D721Med (cell line): ENCODE measurements at places on chromosomes 12 and 14.

- no peak for DNase-seq
These were observed 26.3 kb downstream of the PAPLN start for GRCh38 chr14:73263606-73264005.

DNA sequence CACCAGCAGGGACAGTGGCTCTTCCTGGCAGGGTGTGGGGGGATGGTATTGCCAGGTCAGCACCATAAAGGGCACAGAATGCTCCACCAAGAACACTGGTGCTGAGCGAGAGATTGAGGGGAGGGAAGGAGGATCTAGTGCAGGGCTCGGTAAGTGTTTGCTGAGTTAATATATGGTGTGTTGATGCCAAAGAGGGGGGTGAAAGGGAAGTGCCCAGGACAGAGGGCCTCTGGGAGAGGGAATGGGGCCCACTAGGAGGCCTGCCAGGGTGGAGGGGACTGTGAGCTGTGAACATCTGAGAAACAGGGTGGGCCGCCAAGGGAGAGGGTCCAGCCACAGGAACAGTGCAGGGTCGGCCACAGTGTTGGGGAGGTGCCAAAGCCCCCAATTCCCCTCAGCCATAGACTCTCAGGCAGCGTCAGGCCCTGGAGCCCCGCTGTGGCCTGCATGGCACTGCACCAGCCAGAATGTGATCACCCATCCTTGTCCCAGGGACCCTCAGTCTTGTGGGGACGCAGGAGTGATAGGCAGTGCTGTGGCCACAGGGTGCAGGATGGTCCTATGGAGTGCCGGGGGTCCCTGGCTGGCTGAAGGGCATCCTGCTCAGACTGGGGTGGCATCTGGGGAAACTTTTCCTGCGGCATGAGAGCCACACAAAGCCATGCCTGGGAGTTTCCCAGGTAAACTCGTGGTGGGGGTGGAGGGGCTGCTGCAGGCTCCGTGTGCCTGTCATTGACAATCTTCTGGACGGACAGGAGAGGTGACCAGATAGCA, 11.9 kb downstream of the RIN3 start:
- no peak for DNase-seq

- DNase-seq, result no peak
These were observed 1107.4 kb upstream of the SEL1L start for GRCh38 chr14:82641050-82641540.

- DNase-seq, result no peak
These were observed 6.3 kb downstream of the TBPL2 start for GRCh38 chr14:55433880-55434804.

GRCh38 chr14:65482757-65483438, 70.4 kb downstream of the FUT8 start:
- no peak for DNase-seq

DNA sequence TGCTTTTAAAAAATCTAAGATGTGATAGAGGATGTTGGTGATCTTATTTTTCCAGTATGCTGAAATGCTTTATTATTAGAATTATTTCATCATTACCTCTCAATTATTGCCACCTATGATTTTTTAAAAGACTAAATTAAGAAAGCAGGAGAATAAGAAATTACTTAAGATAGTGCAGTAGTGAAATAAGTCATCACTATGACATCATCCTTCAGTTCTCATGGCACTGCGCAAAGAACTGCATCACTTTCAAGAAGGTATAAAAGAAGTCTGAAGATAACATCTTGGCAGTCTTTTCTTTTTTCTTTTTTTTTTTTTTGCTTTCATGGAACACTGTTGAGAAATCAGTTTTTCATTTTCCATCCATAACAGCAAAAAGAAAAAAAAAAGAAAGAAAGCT, 24.4 kb downstream of the NT5DC3 start:
- DNase-seq, result no peak

- no peak for DNase-seq
These were observed 464.6 kb downstream of the PCNX1 start for GRCh38 chr14:71371711-71372396.

DNA sequence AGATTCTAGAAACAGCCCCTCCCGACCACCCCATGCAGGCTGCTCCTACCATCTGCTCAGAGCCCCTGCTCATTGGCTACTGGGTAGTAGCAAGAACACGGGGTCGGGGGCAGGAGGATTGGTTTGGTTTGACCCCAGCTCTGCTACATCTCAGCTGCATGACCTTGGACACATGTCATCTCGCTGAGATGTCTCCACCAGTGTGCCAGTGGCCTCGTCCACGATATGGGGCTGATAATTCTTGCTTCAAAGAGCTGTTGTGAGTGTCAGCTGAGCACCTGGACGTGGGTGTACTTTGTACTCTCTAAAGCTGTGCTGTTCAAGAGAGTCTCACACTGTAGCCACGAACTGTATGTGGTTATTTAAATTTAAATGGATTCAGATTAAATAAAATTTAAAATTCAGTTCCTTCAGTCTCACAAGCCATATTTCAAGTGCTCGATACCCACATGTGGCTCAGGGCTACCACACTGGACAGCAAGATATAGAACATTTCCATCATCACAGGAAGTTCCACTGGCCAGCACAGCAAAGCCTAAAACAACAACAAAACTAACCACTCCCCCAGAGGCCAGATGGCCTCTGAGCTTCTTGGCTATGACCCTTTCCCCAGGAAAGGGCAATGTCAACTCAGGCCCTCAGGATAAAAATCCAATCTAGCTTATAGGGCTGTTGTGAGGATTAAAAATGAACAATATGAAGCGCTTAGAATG, 18.6 kb downstream of the LTBP2 start:
- DNase-seq, result no peak

DNA sequence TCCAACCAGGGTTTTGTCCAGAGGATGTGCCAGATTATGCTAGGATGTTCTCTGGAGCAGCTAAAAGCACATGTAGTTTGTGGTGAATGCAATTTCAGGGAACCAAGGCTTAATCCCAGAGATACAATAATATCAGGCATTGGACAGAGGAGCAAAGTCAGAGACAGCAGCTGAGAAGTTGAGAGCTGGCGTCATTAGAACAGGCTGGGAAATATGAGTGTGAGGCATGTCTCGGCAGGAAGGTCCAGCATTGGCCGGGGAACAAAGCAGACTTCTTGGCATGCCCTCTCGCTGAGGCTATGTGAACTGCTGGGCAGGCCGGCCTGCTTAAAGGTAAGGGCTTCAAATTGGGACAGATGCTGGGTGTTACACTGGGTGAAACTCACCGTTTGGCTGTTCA, 125.4 kb downstream of the CAND1 start:
- DNase-seq, result no peak

- DNase-seq, result no peak
These were observed 413 bp upstream of the TUBA1C start for GRCh38 chr12:49264466-49264872.

GRCh38 chr12:89247541-89247942, 104.8 kb downstream of the DUSP6 start:
- DNase-seq, result no peak

DNA sequence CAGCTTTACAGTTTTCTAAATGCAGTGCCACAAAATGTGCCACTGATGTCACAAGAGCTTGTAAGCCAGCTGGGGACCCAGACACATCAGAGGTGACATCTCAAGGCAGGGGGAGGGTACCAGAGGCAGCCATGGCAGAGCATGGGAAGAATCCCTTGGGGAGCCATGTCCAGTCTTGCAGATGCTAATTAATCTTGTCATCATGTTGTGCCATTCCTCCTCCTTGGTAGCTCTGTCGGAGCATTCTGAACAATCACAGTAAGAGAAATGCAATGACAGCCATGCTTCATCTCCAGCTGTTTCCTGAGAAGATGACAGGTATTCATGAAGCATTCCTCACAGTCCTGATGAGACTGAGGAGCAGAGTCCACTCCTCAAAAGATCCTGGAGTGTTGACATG, 287.9 kb downstream of the RPAP3 start:
- DNase-seq, result no peak

- DNase-seq, result no peak
These were observed 651.5 kb downstream of the FSCB start for GRCh38 chr14:43855556-43855955.

DNA sequence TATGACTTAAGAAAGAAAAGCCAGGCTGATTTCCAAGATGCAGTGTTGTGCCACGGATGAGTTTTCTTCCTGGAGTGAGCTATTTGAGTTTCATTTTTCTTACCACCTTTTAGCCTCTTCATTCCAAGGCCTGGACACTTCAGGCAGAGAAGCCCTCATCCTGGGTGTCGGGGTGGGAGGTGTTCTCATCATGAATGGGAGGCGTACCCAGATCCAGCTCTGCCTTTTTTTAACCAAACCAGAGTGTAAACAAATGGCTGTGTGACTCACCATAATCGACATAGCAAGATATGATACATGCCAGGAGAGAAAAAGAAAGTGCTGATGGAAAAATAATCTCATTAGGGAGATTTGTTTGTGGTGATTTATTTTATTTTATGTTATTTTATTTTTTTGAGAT, 79.9 kb downstream of the ARF6 start:
- DNase-seq, result no peak

DNA sequence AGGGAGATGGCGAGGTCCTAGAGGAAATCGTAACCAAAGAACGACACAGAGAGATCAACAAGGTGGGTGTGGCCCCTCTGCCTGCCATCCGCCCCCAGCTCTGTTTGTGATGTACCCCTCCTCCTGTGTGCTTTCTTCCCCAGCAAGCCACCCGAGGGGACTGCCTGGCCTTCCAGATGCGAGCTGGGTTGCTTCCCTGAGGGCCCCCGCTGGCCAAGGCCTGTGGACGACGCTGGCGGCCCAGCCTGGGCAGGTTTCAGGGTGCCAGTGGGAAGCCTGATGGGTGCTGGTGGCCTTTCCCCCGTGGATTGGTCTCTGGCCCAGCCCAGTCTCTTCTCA, 2.0 kb downstream of the ARL6IP4 start:
- no peak for DNase-seq

DNA sequence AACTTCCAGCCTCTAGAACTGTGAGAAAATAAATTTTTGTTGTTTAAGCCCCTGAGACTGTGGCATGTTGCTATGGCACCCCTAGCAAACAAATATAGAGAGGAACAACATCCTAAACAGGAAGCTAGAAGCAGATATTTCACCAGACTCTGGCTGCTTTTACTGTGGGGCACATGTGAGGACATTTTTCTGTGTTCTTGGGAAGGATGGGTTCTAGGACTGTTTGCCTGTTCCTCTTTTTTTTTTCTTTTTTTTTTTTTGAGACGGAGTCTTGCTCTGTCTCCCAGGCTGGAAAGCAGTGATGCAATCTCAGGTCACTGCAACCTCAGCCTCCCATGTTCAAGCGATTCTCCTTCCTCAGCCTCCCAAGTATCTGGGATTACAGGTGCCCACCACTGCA, 4.2 kb upstream of the HRK start:
- no peak for DNase-seq

GRCh38 chr12:97560350-97560749, 97.7 kb downstream of the RMST start:
- DNase-seq, result no peak

DNA sequence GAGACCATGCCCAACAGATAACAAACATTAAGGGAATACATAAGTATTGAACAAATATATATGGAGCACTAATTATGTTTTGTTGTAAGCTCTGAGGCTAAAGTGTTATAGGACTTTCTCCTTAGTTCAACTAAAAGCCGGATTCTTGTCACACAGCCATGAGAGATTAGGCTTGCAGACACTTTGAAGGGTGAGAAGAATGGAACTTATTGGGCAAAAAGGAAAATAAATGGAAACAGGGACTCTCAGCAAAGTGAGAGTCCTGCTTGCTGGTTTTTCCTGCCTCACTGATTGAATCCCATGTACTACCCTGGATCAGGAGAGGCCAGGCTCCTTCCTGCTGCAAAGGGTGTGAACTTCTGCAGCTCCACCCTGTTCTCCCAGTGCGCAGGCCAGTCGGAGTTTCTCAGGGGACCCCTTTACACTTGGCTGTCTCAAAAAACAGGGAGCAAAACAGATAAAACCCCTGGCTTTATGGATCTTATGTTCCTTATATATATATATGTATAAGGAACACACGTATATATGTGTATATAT, 77.1 kb upstream of the FUT8 start:
- no peak for DNase-seq

- no peak for DNase-seq
These were observed 78.8 kb upstream of the BCL11B start for GRCh38 chr14:99350751-99351150.

GRCh38 chr12:100955139-100955538, 160.6 kb downstream of the ANO4 start:
- DNase-seq, result no peak

DNA sequence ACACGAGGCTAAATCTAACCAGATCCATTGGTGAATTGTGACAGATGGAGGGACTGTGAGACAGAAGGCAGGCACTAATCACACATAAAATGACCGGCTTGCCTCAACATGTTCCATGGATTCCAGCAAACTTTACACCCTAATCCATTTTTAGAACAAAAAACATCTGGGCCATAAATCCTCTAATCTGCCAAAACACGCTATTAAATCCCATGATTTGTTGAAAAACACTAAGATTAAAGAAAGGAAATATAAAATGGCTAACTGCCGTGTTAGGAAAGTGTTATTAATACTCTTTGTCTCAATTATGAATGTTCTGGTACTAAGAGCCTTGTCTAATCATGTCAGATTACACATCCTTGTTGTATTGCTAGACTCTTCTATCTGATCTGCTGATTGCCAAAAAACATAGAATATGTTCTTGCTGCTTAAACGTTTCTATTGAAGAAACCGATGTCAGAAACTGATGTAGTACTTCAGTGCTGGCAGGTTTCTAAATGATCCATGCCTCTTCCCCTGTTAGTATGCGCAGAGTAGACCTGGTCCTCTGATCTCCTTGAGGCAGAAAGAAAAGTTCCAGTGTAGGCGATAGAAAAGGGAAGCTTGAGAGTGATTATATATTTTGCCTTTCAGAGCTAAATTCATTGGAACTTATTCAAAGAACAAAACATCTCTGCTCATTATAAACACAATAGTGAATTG, 384.9 kb downstream of the SOX5 start:
- DNase-seq, result no peak

GRCh38 chr14:54881761-54882401, 20.7 kb downstream of the GCH1 start:
- no peak for DNase-seq

DNA sequence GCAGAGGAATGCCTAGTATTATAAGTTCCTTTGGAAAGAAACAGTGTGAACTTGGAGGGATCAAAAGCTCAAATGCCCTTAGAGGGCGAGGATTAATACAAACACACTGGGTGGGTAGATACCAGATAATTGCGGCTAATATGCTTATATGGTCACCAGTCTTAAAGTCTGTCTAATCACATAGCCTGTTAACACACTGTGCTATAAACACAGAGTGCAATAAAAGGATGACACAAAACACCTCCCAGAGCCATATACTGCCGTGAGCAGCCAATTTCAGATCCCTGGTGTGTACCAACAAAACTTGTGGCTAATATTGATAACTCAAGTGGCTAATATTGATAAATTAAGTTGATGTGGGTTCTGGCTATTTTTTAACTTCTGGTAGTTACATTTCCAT, 1.7 kb upstream of the IL26 start:
- DNase-seq, result no peak

DNA sequence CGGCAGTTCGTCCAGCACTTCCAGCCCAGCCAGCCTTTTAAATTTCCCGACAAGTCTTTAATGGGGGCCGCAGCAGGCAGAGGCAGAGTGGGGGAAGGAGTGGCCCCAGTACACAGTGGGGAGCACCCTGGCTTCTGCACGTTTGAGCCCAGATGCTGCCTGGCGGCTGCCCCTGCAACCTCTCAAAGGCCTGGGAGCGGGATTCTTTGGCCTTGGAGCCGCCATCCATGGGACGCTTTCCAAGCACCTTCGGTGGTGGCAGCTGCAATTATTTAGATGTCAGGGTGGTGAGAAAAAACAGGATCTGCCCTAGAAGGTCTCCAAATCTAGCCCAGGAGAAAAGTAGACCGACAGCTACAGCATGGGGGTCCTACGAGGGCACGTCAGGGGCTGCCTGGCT, 46.0 kb downstream of the FAM222A start:
- DNase-seq, result no peak

GRCh38 chr14:95225251-95225887, 68.0 kb upstream of the DICER1 start:
- DNase-seq, result no peak
